Stimulated activated CD4-positive, alpha-beta T cell treated with anti-CD3 and anti-CD28 coated beads, TNF-alpha, amount 100 ng/mL, for 1 hour (primary cell): ENCODE measurements at places on chromosomes 2 and 18.

GRCh38 chr2:37555457-37555856, 116.0 kb downstream of the CDC42EP3 start:
- no peak for DNase-seq

DNA sequence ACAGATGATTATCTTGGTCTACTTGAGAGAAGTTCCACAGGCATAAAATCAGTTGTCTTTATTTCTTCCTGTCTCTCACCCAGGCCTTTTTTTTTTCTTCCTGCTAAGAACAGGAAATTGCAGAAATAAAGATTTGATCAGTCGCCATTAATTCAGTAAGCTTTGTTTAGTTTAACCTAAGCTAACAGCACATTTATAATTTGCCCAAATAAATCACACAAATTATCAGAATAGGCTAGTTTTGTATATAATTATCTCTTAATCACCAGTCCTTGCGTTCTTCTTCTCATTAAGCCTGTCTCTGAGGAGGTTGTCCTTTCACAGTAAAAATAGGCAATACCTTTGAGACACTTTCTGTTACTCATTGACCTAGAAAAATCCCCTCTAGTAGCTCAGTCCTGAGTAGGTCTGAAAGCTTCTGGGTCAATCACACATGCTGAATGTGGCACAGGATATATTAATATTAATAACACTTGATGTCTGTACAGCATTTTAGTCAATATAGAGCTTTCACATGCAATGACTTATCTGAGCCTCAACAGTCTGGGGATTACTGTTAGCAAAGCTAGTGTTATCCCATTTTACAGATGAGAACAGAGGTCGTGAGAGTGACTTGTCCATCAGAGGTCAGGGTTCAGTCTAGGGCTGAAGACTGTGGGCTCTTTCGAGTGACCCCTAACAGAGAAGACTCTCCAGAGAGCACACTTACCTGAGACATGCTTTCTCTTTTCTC, 11.2 kb upstream of the STK17B start:
- no peak for DNase-seq

GRCh38 chr2:52934323-52934898, 833.2 kb upstream of the CHAC2 start:
- DNase-seq = no peak

GRCh38 chr2:181038796-181039195, 58.4 kb downstream of the UBE2E3 start:
- DNase-seq = no peak

DNA sequence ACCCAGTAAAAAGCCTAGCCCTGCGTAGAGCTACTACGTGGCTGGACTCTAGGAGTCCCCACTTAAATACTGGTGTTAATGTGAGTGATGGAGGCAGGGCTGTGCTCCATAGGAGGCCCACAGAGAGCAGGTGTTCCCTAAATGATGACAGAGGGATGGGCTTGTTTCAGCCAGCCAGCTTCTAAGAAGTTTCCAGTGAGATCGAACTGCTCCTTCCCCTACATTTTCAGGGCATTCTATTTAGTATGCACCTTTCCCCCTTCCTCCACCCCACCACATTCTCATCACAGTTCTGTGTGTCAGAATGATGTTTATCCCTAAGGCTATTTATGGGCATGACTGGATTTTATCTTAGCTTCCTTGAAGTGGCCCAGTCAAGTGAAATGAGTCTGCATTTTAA, 213.0 kb downstream of the TRIB2 start:
- DNase-seq = no peak

GRCh38 chr2:217789003-217789735, 213.6 kb downstream of the TNS1 start:
- peak; percentile 47 for DNase-seq

GRCh38 chr2:219912491-219912921, 285.1 kb downstream of the SLC4A3 start:
- no peak for DNase-seq

DNA sequence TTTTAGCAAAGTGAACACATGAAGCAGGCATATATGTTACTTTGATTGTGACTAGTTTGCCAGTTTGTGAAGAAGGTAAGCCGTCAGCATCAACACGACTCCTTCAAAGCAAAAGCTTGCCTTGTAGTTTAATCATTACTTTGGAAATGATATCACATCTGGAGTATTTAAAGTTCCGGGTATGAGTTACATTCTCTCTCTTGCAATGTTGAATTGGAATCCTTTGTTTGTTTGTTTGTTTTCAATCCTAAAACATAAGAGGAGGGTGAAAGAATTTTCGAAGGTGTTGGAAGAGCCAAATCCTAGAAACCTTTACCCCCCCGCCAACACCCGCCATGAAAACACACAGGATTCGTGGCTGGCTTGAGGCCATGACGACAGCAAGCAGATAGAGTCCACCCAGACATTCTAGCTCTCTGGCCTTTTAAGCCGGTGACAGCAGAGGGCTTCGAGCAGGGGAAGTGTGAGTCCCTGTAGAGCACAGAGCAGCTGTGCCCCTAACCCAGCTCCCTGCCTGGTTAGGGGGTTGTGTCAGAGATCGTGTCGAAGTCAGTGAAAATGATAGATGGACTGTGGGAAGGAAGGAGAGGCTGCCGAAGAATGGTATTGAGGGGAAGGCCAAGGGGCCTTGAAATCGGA, 103.8 kb upstream of the SMIM21 start:
- DNase-seq = no peak

DNA sequence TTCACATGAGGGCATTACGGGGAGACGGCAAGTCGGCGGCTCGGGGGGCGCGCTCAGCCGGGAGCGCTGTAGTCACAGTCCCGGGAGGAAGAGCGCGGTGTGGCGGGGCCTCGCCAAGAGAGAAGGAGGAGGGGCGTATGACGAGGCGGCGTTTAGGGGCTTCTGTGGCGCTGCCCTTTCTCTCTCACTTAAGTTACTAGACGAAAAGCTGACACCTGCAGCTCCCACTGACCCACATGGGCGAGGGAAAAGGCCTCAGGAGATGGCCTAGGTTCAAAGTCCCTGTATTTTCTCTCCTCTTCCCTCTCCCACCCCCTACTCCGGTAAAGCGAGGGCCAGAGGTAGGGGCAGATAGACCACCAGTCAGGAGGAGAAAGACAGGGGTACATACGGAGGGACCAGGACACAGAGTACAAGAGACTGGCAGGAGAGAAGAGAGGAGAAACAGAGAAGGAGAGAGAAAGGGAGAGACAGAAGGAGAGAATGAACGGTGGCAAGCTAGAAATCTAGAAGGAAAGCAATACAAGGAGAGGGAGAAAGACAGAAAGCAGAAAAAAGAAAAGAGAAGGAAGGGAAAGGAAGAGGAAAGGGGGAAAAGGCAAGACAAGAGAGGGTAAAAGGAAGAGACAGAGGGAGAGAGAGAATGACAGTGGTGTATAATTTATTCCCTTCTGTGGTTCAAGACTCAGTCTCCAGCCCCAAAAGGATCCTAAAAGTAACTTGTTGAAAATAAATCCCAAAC, 3.8 kb downstream of the SIX2 start:
- DNase-seq = no peak

DNA sequence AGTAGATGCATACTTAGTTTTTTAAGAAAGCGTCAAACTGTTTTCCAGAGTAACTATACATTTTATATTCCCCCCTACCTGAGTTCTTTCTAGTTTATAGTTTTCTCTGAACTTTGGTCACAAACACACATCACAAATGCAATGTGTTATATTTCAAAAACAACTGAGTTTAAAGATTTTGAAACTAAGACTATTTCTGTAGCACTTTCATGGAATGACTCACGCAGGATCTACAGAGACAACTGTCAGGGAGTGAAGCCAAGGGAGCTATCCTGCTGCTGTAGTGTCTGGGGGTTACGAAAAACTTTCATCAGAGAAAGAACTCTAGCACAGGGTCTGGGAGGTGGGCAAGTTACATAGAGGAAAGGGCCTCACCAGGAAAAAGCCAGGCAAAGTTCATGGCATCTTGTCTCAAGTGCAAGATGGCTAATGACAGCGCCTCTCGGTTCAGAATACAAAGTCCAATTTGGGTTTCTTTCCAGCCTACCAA, 66.8 kb downstream of the UXS1 start:
- DNase-seq = no peak

DNA sequence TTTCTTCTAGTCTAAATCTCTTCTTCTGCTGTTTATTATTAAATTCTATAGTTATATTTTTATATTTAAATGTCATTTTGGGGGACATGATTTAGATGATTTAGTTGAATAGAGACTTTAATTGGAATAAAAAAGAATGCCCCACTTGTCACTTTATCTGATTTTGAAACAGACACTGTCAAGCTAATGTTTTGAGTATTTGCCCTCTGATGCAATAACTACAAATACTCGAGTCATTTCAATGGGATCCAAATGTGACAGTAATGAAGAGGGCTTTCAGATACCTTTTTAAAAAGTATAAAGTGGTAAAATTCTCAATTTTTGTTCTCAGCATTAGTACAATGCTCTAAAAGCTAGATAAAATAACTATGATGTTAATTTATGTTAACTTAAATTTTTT, 257.3 kb upstream of the SESTD1 start:
- no peak for DNase-seq

GRCh38 chr18:2441544-2441943, 129.8 kb downstream of the METTL4 start:
- no peak for DNase-seq

- DNase-seq = no peak
Observed at GRCh38 chr2:143698352-143698751, 569.1 kb downstream of the ARHGAP15 start.

DNA sequence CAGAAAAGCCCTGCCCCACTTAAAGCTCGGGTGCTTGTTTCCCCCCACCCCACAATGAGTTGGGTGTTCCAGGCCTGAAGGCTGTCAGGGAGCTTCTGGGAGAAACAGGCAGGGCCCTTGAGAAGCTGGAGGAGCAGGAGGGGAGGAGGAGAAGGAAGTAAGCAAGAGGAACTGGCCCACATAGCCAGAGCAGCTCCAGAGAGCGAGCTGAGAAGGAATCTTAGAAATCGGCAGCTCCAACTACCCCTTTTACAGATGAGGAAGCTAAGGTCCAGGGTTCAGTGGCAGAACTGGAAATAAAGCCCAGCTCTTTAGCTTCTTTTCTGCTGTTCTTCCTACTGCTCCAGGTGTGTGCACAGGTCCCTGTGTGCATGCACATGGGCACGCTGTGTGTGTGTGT, 12.7 kb upstream of the KCNK3 start:
- DNase-seq = no peak

DNA sequence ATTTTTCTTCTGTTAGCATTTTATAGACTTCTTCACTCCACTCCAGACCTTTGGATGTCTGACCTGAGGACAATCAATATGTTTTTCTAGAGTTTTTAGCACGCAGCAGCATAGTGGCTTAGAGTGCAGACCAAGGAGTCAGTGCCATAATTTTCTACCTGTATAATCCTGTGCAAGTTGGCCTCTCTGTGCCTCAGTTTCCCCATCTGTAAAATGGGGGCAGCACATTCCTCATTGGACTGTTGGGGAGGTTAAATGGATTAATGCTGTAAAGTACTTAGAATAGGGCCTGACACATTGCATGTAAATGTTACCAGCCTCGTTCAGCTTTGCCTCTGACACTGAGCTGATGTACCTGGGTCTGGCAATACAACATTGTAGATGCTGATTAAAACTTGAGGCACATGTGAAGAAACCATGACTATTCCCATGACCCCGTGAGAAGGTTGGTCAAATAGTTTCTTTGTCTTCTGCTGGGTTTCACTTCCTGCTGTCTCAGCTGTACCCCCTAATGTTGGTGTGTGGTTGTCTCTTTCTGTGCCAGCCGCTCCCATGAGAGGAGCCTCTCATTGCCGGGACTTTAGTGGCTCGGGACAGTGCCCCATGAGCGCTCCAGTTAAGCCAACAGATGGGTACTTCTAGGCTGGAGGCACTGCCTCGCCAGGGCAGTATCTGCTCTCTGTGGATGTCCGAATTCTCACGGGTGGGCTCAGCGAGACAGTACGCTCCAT, 125.3 kb downstream of the SH3RF3 start:
- no peak for DNase-seq

GRCh38 chr2:151728804-151729414, 5.4 kb downstream of the NEB start:
- DNase-seq = no peak
